ENCODE measurements at places on chromosomes 5 and 9. TPM values are rescaled to one million over a fixed set of nuclear protein-coding genes. Genes with fewer than 3 reads are reported as not detected.

IL33 gene
- total RNA-seq: 6.5 TPM

GRCh38 chr9:121050128-121050988 is at the start of gene C5:
TSS of gene C5 (minus strand) at chr9:121050275. CDS start at chr9:121050246, 29 bp downstream.
- no peak for DNase-seq

RNF20 gene
- 17.3 TPM for total RNA-seq

GRCh38 chr9:34773306-34773910 is 63.5 kb upstream of the CCL21 start:
- no peak for DNase-seq

NTRK2 gene
- 3.3 TPM for total RNA-seq

ZNF189 gene
- total RNA-seq: 6.9 TPM

- DNase-seq: no peak
Measured at GRCh38 chr5:8333977-8334376, 465.0 kb downstream of the MTRR start.

- no peak for DNase-seq
Measured at GRCh38 chr9:86193088-86193487, 66.4 kb downstream of the C9orf153 start.

DNA sequence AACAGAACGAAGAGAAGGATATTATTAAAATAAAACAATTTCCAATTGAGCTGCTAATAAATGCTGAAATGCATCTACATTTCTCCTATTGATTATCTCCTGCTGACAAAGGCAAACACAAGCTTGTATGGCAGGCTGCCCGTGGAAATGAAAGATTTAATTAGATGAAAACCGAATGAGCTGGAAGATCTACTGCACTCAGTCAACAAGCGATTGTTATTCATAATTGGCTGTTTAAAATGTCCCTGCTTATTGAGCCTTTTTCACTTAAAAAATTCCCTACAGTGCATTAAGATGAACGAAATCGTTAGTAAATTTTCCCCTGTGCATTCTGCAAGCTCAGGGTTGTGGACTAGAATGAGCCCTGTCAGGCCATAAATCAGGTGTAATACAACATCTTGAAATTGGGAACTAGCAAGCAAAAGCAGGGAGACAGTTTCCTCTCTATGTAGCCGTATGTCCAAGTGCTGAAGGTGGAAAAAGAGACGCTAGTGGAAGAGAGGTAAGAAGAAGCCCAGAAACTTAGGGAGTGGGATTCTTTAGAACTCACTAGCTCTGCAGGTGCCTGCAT is 28.5 kb upstream of the KIF4B start:
- DNase-seq: no peak

DNA sequence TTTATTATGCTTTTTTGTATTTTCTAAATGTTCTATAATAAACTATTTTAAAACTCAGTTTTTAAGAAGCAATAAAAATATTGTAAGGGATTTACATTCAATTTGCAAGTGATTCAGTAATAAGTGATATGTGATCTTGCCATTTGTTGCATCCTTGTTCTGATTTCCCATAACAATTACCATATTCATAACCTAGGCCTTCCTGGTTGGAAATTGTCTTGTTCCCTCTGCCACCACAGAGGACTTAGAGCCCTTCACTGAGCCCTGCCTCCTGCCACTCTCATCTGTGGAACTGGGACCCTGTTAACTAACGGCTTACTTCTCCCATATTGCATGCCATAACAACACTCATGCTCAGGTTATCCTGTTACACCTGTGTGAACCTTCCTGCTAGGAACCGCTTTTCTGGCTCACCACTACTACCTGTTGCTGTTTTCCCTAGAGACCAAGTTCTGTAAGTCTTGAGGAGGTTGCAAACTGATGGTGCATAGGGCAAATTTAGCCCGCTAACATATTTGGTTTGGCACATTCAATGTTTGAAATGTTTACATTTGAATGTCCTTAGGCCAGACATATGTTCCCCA is 32.9 kb upstream of the DTWD2 start:
- no peak for DNase-seq

- DNase-seq: no peak
Measured at GRCh38 chr9:5893591-5894236, 3.0 kb downstream of the MLANA start.

DNA sequence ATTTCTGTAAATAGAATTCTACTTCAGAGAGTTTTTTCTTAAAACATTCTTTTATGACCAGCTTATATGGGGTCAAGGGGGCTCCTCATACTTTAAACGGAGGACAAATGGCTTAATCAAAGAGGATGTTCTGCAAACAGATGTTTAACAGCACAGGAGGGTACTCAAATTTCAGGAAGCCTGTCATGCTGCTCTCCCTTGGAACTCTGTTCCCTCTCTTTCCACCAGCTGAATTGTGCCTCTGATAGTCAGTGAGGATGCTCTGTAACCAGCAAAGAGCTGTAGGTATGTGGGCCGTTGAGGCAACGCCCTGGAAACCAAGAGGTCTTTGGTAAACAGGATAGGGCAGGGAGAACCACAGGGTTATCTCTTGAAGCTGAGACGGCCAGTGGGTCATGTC is 161.1 kb downstream of the C5orf15 start:
- DNase-seq: no peak

INSL4 gene
- not detected for total RNA-seq

INSYN2B gene
- 0.09 TPM for total RNA-seq

GRCh38 chr5:38426986-38427950 is 129.2 kb downstream of the LIFR start:
- no peak for DNase-seq

DNA sequence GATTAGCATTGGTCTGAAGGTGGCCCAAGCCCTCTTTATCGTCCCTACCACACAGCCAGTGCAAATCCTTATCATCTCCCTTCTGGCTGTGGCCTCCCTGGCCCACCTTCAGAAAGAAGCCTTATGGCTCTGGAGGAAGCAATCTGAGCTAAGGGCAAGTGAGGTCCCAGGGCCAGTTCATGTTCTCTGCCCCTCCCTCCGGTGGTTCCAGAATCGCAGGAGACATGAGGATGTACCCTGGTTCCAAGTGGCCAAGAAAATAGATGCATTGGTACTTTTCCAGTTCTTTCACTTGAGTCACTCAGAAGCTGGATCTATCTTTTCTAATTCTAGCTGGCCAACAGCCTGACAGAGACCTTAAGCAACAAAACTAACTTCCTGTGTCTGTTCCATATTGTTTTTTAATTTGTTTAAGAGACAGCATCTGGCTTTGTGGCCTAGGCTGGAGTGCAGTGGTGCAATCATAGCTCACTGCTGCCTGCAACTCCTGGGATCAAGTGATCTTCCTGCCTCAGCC is 60.7 kb downstream of the LHFPL2 start:
- no peak for DNase-seq

ELAVL2 gene
- not detected for total RNA-seq

DNA sequence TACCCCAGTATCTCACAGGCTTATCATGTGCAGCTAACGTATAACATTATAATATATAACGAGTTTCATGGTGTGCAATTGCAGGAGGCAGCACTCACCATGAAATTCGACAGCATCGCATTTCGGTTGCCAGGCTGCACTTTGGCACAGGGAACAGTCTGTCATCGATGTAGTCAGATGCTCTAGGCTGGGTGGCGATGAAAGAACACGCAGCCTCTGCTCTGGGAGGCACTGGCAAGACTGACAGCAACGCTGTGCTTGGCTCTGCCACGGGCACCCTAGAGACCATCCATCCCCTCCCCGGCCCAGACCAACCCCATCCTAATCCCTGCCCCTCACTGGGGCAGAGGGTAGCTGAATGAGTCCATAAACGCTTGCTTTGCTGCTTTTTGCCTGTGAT is 290.8 kb downstream of the MED10 start:
- DNase-seq: no peak

DOK3 gene
- total RNA-seq: 4.5 TPM

DNA sequence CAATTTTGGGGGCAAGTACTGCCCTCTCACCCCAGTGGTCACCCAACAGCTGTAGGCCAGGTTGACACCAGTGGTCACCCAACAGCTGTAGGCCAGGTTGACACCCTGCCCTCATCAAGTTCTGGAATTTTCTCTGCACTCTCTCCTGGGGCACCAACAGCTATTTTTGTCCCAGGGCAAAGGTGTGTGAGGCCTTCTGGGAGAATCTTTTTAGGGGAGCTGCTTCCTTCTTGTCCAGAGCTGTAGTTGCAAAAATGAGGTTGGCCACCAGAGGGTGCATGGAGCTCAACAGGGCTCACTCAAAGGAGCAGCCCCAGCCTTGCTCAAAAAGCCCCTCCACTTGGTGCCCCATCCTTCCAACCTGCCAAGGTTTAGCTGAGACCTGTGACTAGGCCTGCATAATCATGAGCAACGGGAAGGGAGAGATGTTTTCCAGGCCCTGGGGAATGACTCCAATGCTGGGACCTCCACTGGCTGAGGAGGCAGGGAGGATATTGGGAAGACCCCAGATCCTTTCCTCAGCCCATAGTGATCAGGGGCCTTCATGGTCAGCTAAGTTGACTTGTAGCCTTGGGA is 10.6 kb upstream of the P4HA2 start:
- DNase-seq: no peak

DNA sequence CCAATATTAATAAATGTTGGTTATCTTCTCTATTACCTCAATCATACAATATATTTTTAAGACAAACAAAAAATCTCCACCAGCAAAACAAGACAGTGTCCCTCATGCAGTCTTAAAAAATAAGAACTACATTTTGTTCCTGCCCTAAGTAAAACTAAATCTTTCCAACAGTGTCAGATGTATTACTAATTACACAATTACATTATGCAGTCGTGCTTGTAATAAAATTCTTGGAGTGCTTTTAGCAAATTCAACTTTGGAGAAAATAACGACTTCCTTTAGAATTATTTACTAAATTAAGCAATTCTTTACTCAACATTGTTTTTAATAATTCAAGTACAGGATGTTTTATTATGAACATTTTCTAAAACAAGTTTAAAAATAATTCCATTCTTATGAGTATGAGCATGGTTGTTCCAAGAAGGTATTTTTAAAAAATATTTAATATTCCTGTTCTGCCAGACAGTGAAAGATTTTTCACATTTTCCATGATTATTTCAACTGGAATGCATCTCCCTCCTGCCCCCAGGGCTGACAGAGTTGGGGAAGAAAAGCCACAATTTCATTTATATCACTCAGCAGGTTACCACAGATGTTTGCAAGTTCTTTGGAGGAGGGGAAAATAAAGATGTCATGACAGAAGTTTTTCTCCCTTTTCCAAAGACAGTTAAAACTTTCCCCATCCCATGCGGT is 137.9 kb downstream of the FAM114A2 start:
- DNase-seq: no peak

DNA sequence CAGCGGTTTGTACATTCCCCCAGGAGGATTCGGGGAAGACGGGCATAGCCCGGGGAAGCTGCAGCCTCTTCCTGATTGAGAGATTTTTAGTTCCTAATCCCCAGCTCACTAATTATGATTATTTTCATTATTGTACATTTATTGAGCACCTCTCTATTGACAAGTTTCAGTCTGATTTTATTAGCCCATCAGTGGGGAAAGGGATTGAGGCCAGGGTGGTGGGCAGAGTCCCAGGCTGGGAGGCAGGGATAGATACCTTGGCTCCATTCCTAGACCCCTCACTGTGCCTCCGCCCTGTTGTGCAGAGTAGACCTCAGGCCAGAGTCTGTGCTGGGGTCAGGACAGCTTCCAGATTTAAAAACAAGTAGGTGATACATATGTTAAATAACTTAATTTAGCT is 27.2 kb downstream of the TCOF1 start:
- DNase-seq: no peak

DNA sequence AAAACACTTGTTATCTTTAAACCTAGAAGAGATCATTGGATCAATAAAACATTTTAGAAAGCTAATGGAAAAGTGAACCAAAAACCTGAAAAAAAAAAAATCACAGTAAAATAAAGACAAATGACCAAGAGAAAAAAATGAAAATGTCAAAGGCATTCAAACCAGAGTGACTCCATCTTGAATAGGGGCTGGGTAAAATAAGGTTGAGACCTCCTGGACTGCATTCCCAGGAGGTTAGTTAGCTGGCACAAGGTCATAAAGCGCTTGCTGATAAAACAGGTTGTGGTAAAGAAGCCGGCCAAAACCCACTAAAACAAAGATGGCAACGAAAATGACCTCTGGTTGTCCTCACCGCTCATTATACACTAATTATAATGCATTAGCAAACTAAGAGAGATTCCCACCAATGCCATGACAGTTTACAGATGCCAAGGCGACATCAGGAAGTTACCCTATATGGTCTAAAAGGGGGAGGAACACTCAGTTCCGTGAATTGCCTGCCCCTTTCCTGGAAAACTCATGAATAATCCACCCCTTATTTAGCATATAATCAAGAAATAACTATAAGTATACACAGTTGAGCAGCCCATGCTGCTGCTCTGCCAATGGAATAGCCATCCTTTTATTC is 116.7 kb upstream of the NEK6 start:
- no peak for DNase-seq

DMRT3 gene
- total RNA-seq: not detected

DNA sequence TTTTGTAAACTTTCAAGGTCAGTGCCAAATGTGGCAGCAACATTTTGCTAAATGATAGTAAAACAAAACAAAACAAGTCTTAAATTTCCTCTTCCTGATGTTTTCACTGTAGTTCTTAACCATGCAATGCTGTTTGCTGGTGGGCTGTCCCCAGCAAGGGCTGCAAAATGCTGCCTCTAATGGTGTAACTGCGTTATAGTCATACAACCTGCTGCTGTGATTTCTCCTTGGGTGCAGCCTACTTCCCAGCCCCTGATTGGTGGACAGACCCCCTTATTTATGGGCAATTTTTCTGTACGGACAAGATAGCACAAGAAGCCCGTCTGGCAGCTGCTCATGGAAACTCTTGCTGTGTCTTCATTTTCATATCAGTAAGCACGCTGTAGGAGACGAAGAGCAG is 26.6 kb upstream of the PIP5K1B start:
- DNase-seq: no peak

- DNase-seq: no peak
Measured at GRCh38 chr5:99272576-99272975, 343.8 kb upstream of the CHD1 start.

DNA sequence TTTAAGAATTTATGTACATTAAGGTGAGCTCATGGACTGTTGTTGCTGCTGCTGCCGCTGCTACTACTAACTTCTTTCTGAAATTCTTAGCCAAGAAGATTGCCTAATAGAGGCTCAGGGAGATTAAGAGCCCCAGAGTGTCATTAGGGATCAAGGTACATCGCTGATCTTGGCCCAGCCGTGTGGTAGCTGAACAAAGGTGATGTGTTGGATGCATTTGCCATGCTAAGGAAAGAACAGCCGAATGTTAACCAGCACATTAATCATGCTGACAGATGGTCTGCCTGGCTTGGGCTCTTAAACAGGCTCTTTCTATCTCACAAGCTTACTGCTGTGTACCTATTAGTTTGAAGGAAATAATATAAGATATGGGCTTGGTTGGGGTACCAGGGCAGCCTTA is 137.1 kb downstream of the KCTD16 start:
- DNase-seq: no peak

- no peak for DNase-seq
Measured at GRCh38 chr9:101930783-101931182, 192.3 kb upstream of the GRIN3A start.

- DNase-seq: no peak
Measured at GRCh38 chr5:139104577-139105276, 93.4 kb downstream of the SIL1 start.

TRIM7 gene
- total RNA-seq: 44.8 TPM

AK8 gene
- total RNA-seq: 1.1 TPM

DIPK1B gene
- 6.3 TPM for total RNA-seq
